ENCODE measurements at places on chromosomes 12 and 14.

DNA sequence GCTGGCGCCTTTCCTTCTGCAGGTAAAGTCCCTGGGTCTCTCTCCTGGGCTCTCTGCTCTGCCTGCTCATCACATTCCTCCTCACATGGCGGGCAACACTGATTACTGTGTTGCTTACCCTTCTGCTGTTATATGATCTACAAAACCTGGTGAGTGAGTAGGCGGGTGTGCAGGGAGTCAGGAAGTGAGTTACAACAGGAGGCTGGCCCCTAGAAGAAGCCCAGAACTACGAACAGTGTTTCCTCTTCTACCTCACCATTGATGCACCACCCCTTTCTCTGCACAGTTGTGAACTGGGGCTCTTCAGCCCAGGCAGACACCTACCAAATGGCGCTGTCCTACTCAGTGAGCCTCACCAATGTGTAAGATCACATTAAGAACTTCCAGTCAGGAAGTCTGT lies 4.9 kb upstream of the KLHL33 start:
- no peak for DNase-seq

DNA sequence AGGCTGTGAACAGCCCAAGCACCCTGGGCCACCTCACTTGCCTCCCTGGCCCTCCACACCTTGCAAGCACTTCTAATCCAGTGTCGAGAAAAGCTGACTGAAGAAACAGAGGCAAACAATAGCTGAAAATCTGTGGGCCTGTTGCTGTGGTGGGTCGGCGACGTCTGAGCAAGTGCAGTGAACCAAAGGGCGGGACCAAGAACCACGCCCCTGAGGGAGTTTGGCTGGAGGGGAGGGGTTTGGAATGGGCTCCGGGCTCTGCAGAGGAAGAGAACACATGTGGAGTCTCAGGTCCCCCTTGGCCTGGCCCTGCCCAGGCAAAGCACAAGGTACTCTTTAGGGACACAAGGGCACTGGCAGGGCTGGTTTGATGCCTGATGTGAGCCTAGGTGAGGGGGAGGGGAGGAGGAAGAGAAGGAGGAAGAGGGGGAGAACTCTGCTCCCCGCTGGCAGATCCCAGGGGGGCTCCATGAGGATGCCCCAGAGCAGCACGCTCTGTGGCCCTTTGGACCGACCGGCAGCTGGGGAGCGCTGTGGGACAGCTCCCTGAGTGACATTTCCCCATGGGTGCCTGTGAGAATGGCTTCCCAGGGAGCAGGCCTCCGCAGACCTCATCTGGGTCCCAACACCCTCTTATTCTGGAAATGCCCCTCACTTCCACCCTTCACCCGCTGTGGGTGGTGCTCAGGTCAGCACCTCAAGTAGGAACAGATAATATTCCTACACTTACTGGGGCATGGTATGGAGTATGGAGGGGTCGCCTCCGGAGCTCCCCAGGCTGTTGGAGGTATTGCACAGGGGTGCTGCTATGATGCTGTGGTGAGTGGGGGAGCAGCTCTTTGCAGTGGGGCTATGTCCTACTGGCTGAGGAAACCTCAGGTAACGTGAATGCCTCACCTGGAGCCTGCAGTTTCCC lies 85.5 kb downstream of the CPSF2 start:
- no peak for DNase-seq

- DNase-seq: no peak
Observed at GRCh38 chr14:105070760-105071137, 5.5 kb upstream of the GPR132 start.

- DNase-seq: no peak
Observed at GRCh38 chr12:51012570-51013236, 13.5 kb downstream of the SLC11A2 start.

GRCh38 chr14:91372671-91373495 lies 44.7 kb downstream of the CCDC88C start:
- DNase-seq: no peak

GRCh38 chr14:72998252-72998903 lies 28.5 kb downstream of the ZFYVE1 start:
- DNase-seq: no peak

DNA sequence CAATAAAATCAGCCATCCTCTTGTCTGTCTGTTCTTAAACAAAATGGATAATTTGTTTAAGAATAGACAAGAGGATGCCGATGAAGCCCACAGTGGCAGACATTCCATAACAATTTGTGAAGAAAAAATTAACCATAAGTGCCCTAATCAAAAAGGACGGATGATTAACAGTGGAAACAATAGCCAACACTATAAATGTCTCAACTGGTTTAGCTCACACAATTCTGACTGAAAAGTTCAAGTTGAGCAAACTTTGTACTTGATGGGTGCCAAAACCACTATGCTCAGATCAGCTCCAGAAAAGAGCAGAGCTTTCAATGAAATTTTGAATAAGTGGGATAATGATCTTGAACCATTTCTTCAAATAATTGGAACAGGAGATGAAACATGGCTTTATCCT lies 202.2 kb upstream of the OR4E1 start:
- no peak for DNase-seq

DNA sequence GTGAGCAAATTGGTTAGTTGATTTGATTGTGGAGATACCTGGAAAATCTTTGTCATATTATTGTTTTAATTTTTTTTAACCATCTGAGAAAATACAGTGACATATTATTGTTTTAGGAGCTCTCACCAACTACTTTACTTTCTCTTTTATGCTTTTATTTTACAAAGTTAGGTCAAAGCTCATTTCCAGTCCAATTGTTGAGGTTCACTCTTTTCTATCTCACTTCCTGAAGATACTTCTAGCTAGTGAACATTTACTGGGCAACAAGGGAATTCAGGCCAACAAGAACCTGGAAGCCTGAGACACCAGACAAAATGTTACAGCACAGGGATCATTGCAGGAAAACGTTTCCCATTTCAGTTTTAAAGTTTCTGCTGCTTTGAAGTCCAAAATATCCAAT lies 3.9 kb downstream of the TMEM30B start:
- DNase-seq: no peak

DNA sequence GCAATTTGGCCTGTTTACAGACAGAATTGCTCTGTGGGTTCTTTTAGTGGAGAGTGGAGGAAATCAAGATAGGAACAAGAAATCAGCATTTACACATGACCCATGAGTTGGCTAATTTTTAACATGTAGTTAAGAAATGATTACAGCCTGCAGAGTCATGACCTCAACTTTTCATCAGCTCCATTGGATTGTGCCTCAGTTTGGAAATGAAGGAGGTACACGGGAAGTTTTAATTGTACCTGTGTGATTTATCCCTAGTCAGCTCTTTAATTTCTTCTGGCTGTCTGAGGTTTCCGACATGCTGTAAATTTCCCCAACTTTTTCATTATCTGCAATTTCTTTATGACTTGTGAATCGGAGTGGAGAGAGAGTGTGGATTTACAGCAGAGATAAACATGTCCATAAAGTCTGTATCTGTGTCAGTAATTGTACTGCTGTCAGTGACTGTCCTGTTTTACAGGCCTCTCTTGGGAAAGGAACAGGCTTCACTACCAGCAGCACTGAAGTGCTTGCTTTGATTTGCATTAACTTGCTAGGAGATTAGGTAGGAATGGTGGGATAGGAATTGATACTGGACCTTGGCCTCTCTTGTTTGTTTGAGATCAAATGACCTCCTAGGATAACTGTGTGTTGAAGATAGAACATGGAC lies 49.2 kb downstream of the LIN52 start:
- no peak for DNase-seq

- no peak for DNase-seq
Observed at GRCh38 chr12:60535363-60535762, 939.5 kb downstream of the SLC16A7 start.

Measured in stimulated activated CD8-positive, alpha-beta memory T cell treated with anti-CD3 and anti-CD28 coated beads, Interleukin-4, amount 100 ng/mL, for 24 hours (primary cell).